ENCODE measurements at places on chromosomes 5 and 9.

DNA sequence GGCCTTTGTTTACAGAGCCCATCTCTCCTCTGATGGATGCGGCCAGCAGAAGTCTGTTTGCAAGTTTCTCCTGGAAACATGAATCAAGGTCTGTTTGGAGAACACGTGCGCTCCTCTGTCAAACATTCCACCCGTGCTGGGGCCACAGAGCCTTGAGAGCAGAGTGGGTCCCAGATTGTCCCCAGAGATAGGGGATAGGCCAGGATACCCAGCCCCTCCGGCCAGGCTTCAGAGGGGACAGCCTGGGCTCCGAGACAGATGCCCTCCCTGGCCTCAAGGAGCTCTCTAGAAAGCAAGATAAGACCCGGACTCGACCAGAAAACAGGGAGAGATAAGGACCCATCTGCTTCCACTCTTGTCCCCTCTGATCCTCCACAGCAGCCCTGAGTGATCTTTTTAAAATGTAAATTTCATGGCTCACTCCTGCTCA, 40.4 kb upstream of the HAND1 start:
- DNase-seq = no peak

GRCh38 chr5:125390326-125390725, 643.9 kb upstream of the ZNF608 start:
- no peak for DNase-seq

GRCh38 chr5:78005021-78005785, 229.1 kb upstream of the TBCA start:
- DNase-seq = no peak

DNA sequence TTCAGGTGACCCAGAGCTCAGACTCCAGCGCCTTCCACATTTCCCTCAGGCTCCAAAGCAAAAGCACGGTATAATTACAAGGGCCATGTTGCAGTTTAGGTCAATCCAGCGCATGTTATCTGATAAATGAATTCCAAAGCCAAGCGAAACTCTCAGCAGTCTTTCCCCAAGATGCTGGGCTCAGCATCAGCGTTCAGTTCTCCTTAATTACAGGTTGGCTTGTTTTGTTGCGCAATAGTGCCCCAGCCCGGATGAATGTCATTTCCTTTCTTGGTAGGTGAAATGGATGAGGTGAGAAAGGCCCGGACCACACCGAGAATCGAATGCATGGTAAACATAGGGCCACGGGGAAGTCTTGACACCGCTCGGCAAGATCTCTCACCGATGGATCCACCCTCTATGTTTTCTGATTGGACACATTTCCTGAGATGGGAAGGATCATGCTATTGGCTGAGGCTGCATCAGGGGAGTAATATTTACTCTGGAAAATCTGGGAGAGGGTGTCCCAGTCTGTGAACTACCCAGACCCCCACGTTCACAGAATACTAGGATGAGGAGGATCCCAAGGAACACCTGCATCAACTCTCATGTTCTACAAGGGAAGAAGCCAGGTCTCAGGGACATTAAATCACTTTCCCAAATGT, 221.2 kb upstream of the ANKRD55 start:
- DNase-seq = no peak

- no peak for DNase-seq
These were observed 9.5 kb downstream of the SPRY4 start for GRCh38 chr5:142315096-142315900.

- no peak for DNase-seq
These were observed 238.4 kb downstream of the NR2F1-AS1 start for GRCh38 chr5:93342563-93343061.

GRCh38 chr5:81638471-81638870, 112.4 kb downstream of the SSBP2 start:
- no peak for DNase-seq

GRCh38 chr9:18684593-18685317, 210.8 kb downstream of the ADAMTSL1 start:
- no peak for DNase-seq
